ENCODE measurements at places on chromosomes 12 and 14. TPM values are rescaled to one million over a fixed set of nuclear protein-coding genes. Genes with fewer than 3 reads are reported as not detected.

Gene PLA2G1B
- not detected for total RNA-seq

Gene SIX6
- total RNA-seq: not detected

Gene CELA1
- total RNA-seq: not detected

Gene KRT74
- not detected for total RNA-seq

Gene SIX4
- 42.6 TPM for total RNA-seq

Gene GARIN6
- total RNA-seq: not detected

Gene CEBPE
- 0.13 TPM for total RNA-seq

Gene TAS2R7
- not detected for total RNA-seq

Gene C14orf39
- total RNA-seq: 0.86 TPM

Gene STAB2
- not detected for total RNA-seq

Gene SRSF9
- total RNA-seq: 127 TPM

Gene MGP
- 63.6 TPM for total RNA-seq

Gene FGD4
- total RNA-seq: 59.5 TPM

Gene CLEC7A
- total RNA-seq: not detected
